ENCODE measurements at places on chromosomes 4 and X.

DNA sequence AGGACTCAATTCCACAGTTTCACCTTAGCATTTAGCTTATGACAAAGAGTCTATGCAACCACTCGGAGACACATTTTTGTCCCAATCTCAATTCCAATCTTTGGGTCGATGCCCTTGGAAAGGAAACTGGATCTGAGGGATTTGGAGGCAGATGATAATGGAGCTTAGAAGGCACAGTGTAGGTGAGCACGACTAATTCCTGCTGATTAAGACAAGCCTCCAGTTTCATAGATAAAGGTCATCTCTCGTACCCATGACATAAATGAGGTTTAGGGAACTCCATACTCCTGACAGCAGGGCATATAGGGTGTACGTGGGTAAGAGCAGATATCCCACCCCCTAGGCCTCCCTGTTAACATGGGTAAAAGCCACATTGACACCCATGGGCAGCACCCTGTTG, 24.4 kb upstream of the ZNF718 start:
- DNase-seq = no peak

- DNase-seq = no peak
These were observed 927.5 kb upstream of the SLIT2 start for GRCh38 chr4:19324184-19324583.

- DNase-seq = no peak
These were observed 7.3 kb downstream of the TREX2 start for GRCh38 chrX:153438532-153438931.

GRCh38 chr4:13212936-13213335, 271.2 kb downstream of the RAB28 start:
- DNase-seq = no peak

- no peak for DNase-seq
These were observed 21.1 kb upstream of the LUZP4 start for GRCh38 chrX:115268421-115268820.
